ENCODE measurements at places on chromosomes 7 and 10. TPM values are rescaled to one million over a fixed set of nuclear protein-coding genes. Genes with fewer than 3 reads are reported as not detected.

DNA sequence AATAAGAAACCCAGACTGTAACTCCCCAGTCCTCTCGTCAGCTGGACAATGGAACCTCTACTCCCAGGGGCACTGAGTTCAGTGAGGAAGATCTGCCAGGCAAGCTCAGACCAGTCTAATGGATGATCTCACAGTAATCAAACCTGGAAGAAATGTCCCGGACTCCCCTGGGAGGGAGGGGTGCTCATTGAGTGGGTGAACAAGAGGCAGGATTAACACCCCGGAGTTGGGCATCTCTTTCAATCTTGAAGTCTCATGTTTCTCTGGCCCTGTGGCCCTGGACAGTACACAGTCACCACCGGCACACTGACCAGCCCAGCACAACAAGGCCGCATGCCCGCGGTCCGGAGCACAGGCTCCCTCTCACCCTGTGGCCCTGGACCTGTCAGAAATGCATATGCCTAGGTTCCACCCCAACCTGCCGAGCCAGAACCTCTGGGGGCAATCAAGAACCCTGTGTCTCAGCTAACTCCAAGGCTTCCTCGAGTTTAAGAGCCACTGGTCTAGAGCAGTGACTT is 27.8 kb downstream of the CXCL12 start:
- DNase-seq, result no peak

- no peak for DNase-seq
Measured at GRCh38 chr10:117254774-117255735, 14.1 kb downstream of the SLC18A2 start.

DNA sequence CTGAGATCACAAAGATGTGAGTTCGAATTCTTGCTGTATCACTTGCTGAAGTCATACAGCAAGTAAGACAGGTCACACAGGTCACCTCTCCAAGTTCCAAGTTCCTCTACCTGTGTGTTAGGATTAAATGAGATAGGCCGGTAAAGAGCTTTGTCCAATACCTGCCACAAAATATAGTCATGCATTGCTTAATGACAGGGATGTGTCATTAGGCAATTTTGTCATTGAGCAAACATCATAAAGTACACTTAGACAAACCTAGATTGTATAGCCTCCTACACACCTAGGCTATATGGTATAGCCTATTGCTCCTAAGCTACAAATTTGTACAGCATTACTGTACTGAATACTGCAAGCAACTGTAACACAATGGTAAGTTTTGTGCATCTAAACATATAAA is 469.4 kb downstream of the KCNMA1 start:
- DNase-seq, result no peak

DNA sequence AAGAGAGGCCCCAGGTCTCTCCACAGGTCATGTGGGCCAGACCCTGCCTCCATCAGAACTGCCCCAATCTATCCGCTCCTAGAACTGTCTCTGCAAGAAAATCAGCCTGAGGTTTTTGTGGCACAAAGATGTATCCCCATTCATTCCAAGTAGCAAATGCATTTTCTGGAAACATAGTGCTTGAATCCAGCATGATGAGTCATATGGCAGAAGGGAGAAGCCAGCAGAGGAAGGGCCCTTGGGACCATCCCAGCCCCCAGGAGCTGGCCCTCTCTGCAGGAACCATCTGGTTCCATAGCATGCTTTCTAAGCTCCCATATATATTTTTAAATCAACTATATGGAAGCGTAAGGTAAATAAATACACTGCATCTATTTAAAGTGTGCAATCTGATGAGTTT is 563.2 kb downstream of the GALNT17 start:
- no peak for DNase-seq

GRCh38 chr7:47757921-47758411 is 176.1 kb upstream of the TNS3 start:
- DNase-seq, result no peak

DNA sequence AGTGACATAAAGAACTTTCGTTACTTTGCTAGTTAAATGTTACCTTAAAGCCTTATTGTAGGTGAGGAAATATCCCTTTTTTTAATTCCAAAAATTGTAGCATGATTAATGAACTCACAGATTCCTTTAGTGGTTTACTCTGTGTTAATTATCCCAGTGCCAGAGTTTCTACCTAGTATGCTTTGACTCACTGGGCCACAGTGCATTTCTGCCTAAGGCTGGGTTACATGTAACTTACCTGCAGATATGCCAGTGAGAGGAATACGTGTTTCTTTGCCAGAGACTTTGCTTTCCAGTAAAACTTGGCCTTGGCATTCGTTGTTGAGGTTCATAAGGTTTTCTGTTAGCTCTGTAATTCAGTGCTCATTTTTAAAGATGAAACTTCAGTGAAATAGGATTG is 380.8 kb upstream of the LRGUK start:
- DNase-seq, result no peak

DNA sequence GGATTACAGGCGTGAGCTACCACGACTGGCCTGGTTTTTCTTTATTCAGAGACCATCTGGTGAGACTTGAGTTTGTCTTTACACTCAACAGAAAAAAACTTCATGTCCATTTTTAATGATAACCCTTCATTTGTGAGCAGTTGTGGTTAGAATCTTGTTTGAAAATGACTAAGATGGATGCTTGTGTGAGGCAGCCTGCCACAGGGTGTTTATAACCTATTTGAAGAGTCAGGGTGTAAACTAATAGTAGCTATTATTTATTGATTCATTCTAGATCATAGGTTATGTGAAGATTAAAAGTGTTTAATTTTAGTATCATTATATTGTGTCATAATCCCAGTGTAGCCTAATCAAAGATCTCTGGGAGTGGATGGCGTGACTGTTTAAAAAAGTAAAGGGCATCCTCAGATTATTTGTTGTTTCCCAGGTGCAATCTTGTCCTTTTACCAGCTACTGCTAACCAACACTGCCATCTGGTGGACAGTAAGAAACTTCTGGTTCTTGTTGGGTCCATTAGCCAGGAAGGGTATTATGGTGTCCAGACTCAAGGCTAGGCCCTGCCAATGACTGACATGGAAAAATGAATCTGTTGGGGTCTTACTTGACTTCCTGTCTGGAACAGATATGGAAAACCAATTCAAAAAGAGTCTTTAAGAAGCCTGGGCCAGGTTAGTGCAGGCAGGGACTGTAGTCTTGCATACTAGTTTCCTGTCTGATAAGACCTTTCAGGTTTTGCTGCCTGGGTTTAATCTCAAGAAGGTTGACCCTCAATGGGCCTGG is 24.9 kb downstream of the NRBF2 start:
- DNase-seq, result peak; percentile 92

DNA sequence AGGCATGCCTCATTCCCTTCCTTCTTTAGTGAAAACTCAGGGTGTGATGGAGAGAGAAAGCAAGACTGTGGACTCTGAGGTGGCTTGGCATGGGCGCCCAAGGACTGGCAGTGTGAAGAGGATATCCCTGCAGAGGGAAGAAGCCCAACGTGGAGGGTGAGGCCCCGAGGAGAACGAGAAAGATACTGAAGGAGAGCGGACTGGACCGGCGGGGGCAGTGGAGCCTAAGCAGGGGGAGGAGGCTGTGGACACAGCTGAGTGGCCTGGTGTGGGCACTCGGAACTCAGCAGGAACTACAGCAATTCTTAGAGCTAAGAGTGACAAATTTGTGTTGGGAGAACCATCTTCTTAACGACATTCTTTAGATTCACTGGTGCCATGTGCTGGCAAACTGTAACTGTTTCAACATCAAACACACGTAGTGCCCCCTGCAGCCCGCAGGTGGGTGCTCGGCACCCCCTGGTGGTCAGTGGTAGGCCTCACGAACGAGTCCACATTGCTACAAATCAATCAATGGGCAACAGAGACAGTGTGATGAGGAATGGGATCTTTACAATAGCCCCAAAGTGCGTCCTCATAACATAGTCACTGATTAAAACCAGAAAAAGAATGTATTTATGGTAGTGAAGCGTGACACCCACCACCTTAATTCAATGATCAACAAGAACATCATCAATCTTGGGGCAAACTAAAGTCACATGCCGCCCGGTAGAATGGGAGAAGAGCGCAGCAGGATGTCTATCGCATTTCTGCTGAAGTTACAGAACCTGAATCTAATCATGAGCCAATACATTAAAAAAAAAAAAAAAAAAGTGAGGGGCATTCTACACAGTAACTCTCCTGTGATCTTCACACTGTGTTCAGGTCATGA is 2.0 kb upstream of the SFTPA1 start:
- DNase-seq, result peak; percentile 67

DNA sequence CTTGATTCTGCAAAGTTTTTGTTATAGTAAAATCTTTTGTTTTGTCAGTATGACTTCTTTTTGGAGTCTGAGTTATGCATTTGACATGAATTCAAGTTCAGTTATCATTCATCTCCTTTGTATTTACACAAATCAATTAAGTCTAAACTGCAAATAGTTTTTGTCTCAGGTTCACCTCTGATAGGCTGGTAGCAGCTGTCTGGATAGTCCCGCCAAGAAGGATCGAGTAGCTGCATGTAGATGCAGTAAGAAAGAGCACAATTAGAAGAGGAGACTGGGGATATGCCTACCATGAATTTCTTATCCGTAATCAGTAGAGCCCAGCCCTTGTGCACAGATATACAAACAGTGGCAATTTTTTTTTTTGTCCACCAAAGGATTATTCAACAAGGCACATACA is 392.5 kb upstream of the ETV1 start:
- no peak for DNase-seq

The PDE1C gene
- not detected for total RNA-seq

The CXCL12 gene
- total RNA-seq, result 0.18 TPM

The HPS6 gene
- 15.1 TPM for total RNA-seq

The CYP2C19 gene
- total RNA-seq, result not detected

The FEZF1 gene
- total RNA-seq, result not detected

The SNCG gene
- total RNA-seq, result 86.6 TPM
